WTC11 (cell line): ENCODE measurements at places on chromosomes 1 and 21. TPM values are rescaled to one million over a fixed set of nuclear protein-coding genes. Genes with fewer than 3 reads are reported as not detected.

The ADAMTS4 gene
- total RNA-seq: 9.1 to 11.2 TPM (median 10.0 TPM) in 3 replicates

The CRYZ gene
- total RNA-seq: 42.2 to 44.2 TPM (median 43.5 TPM) in 3 replicates

DNA sequence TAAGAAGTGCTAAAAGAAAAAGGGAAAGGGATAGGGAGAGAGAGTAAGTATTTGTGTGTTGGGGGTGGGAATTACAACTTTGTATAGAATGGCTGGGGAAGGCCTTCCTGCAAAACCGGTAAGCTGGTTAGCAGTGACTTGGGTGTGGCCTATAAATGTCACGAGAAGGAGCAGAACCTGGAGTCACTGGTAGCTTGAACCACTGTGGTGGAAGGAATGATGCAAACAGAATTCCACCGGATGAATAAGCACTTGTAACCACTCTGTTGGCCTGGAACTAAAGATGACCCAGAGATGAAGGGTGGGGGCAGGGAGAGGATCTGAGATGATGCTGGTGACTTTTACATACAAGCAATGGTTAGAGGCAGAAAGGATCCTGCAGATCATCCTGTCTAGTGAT, 8.9 kb downstream of the XKR8 start:
- H3K36me3 ChIP-seq: peaks cover 3% of the 10 kb centered on the region; the same call in 1 of the 2 replicates
- no peaks in the 10 kb centered on the region for H3K4me1 ChIP-seq
- H3K4me3 ChIP-seq: no peak overlapping the region
- H3K27me3 ChIP-seq: no peaks in the 10 kb centered on the region

DNA sequence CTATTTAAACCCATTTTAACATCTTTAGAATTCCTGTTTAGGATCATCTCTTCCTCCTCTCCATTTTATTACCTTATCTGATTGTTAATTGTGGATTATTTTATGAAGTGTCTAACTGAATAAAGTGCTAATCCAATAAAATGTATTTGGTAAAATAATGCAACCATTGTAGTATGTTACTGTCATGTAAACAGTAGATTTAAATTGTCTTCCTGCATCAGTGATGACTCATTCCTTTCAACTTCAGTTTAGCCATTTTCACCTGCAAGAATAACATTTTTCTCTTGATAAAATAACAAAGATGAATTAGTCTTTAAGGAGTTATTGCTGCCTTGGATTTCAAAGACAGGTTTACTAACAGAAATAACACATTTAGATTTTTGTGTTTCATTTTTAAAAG, 5.4 kb downstream of the PPP2R5A start:
- no peak overlapping the region for H3K4me3 ChIP-seq
- H3K4me1 ChIP-seq: peaks cover 71% of the 10 kb centered on the region
- no peak for DNase-seq

- no peak overlapping the region for H3K4me3 ChIP-seq
- no peaks in the 10 kb centered on the region for H3K36me3 ChIP-seq
- H3K27ac ChIP-seq: no peak overlapping the region
- no peak for DNase-seq
- H3K27me3 ChIP-seq: no peaks in the 10 kb centered on the region
Measured at GRCh38 chr1:112532064-112532463, 23.3 kb downstream of the WNT2B start.

GRCh38 chr1:119467219-119467618, 39.8 kb upstream of the HSD3B1 start:
- no peak overlapping the region for H3K27ac ChIP-seq
- H3K36me3 ChIP-seq: no peaks in the 10 kb centered on the region
- H3K4me3 ChIP-seq: no peak overlapping the region
- peaks cover 17% of the 10 kb centered on the region for H3K4me1 ChIP-seq
